ENCODE measurements at places on chromosomes 1 and 21.

DNA sequence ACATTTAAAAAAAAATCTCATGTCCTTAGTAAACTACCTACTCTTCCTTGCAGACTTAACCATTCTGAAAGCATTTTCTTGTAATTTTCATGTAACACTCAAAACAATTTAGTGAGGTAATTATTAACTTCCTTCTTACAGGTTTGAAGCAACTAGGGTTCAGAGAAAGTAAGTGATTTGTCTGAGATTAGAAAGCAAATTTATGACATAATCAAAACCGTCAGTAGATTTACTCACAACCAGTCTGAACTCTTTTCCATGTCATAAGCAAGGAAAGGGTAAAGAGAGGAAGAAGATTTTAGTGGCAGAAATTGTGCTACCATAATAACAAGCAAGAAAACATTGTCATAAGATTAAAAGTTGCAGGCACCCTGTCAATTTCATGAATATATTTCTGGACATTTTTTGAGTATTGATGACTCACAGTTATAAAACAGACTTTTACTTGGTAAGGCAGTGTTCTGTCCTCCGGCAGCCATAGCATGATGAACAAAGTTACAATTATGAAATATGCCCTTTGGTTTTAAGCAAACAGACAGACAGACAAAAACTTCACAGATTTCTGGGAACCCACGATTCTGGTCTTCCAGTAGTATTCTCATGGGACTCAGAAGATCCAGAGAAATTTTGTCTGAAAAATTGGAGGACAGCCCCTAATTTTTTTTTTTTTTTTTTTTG is 707.2 kb downstream of the RWDD3 start:
- no peak for DNase-seq

DNA sequence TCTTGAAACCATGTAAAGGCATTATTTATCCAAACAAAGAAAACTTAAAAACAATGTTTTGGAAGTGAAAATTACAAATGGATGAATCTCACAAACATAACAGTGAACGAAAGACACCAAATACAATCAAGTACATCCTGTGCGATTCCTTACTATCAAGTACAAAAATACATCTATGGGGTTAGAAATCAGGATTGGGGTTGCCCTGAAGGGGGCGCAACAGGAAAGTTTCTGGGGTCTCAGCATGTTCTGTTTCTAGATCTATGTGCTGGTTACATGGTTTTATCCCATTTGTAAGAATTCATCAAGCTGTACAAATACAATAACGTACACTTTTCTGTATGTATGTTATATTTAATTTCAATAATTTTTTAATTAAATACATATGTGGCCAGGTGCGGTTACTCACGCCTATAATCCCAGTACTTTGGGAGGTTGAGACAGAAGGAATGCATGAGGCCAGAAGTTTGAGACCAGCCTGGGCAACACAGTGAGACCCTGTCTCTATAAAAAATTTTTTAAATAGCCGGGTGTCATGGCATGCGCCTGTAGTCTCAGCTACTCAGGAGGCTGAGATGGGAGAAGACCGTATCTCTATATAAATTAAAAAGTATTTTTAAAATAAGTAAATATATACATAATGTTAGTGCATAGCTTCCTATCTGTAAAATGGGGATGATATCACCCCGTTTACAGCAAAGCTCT is 121.5 kb upstream of the SOD1 start:
- DNase-seq, result no peak

DNA sequence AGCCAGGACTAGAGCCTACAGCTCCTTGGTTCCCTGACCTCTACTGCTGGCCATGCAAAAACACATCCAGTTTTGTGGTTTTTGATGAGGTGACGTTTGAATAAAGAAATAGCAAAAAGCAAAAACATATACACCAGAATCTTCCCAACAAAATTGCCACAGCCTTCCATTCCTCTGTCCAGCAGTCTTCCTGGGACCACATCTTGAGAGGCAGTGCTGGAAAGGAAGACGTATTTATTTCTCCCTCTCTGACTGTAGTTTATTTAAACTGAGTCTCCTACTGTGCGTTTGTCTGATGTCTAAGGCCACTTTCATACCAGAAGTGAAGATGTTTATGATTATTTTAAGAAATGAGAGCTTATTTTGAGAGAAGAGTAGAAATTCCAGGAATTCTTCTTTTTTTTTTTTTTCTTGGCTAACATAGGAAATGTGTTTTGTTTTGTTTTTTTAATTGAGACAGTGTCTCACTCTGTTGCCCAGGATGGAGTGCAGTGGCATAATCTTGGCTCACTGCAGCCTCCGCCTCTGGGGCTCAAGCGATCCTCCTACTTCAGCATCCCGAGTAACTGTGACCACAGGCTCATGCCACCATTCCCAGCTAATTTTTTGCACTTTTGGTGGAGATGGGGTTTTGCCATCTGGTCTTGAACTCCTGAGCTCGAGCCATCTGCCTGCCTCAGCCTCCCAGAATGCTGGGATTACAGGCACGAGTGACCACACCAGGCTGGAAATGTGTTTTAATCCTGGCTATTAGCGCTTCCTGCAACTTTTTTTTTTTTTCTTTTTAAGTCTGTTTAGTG is 118.5 kb downstream of the ITSN1 start:
- no peak for DNase-seq

- DNase-seq, result no peak
Observed at GRCh38 chr1:27886353-27886679, 14.0 kb downstream of the THEMIS2 start.

DNA sequence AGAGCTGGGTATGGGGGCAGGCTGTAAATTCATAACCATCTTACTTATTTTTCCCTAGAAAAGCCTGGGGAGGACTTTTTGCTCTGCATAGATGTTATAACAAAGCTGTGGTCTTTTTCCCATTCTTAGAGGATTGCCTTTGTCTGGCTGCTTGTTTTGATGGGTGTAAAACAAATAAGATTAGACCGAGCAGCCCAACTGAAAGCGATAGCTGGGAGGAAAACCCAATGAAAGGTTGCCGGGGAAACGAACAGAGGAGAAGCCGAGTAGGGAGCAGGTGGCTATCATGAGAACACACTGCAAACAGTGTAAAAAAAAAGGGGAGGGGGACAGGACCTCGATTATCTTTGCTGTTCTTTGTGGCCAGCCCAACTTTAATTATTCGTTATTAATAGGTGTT is 1.9 kb downstream of the ELAVL4 start:
- no peak for DNase-seq

DNA sequence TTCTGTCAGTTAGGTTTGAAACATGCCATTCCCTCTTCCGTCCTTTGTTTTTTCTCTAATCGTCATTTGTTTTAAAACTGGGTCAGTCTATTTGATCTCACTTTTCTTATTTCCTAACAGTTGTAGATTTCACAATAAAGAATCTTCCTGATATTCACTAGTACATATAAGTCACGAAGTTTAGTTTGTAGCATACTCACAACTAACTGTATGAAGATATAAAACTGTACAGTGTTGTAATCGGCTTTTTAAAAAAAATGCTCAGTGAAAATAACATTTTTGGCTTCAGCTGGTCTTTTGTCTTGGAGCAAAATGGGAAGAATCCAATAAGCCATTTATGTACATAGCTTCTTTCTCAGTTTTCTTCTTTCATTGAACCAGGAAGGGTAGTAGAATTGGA is 78.3 kb downstream of the NCAM2 start:
- no peak for DNase-seq

DNA sequence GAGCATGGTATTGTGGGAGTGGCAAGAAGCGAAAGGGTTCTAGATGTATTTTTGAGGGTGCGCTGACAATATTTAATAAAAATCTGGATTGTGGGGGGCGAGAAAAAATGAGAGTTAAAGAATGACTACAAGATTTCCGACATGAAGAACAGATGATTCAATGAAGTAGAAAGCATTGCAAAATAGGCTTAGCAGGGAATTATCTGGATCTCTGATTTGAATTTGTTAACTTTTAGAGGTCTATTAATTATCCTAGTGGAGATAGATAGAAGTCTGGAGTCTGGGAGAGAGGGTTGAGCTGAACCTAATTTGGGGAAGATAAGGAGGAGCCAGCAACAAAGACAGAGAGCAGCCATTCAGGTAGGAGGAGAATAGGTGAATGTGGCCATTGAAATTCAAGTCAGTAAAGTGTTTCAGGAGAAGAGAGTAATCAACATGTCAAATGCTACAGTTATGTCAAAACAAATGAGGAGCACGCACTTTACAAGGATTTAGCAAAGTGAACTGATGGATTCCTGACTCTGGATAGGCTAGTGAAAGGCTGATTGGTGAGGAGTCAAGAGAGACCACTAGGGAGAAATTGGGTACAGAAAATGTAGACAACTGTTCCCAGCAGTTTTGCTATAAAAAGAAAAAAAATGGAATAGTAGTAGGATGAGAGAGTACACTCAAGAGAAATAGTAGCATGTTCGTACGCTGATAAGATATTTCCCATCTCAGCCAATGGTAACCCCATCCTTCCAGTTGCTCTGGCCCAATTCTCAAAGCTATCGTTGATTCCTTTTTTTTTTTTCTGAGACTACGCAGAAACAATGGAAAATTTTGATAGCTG is 393.2 kb upstream of the CXADR start:
- DNase-seq, result no peak

- DNase-seq, result peak; percentile 3
Observed at GRCh38 chr1:59446257-59446901, 149.5 kb downstream of the FGGY start.
